ENCODE measurements at places on chromosomes 2 and 18.

GRCh38 chr2:168152902-168153530 lies 94.4 kb downstream of the STK39 start:
- H3K4me3 ChIP-seq: no peak overlapping the region
- H3K27ac ChIP-seq: no peak overlapping the region
- H3K36me3 ChIP-seq: peaks cover 19% of the 10 kb centered on the region
- H3K27me3 ChIP-seq: no peaks in the 10 kb centered on the region
- DNase-seq: no peak

- peak overlapping the region; percentile 85 for H3K4me3 ChIP-seq
- H3K4me1 ChIP-seq: peaks cover 29% of the 10 kb centered on the region
- H3K36me3 ChIP-seq: peaks cover 5% of the 10 kb centered on the region
- peak overlapping the region; percentile 83 for H3K27ac ChIP-seq
- DNase-seq: no peak
These were observed 681 bp upstream of the ROCK2 start for GRCh38 chr2:11344956-11345677.

GRCh38 chr2:75547345-75548035 lies 13.2 kb downstream of the EVA1A start:
- no peak overlapping the region for H3K4me3 ChIP-seq
- H3K27ac ChIP-seq: no peak overlapping the region
- H3K27me3 ChIP-seq: peaks cover 4% of the 10 kb centered on the region
- no peaks in the 10 kb centered on the region for H3K4me1 ChIP-seq

- H3K27me3 ChIP-seq: no peaks in the 10 kb centered on the region
- H3K4me3 ChIP-seq: no peak overlapping the region
- H3K27ac ChIP-seq: no peak overlapping the region
- no peak for DNase-seq
- H3K36me3 ChIP-seq: peaks cover 24% of the 10 kb centered on the region
These were observed 65.6 kb downstream of the MAPRE2 start for GRCh38 chr18:35106845-35107148.

DNA sequence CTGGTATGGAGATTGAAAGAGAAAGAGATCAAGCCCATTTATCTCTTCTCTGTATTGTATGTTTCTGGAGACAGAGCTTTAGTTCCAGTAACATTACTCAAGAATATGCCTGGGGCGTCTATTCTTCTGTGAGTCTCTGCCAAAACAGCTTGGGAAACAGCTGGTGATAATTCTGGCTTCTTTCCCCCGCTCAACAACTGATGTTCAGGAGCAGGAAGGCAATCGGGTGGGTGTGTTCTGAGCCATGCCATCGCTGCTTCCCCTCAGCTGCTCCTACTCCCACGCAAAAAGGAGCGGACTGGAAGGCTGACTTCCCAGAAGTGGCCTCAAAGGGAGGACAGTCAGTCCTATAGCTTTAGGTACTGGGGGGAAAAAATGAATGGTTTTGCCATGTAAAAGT lies 695.1 kb downstream of the PLCL1 start:
- no peaks in the 10 kb centered on the region for H3K4me1 ChIP-seq
- no peak for DNase-seq
- H3K36me3 ChIP-seq: no peaks in the 10 kb centered on the region
- no peak overlapping the region for H3K4me3 ChIP-seq
- no peak overlapping the region for H3K27ac ChIP-seq
- no peaks in the 10 kb centered on the region for H3K27me3 ChIP-seq

DNA sequence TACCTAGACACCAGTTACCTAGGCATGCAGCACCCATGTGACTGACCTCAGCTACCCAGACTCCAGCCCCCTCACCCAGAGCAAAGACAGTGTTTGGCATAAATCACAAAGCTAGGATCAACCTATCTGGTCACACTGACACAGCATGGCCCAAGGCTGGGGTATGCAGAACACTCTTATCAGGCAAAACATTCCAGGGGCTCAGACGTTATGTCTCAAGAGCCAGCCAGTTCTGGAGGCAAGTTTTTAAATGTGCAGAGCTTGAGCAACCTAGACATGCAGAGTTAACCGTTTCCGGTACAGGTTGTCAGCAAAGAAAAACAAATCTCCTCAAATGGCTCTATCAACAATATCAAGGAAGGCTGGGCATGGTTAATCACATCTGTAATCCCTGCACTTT lies 92.8 kb downstream of the AP1S3 start:
- no peaks in the 10 kb centered on the region for H3K4me1 ChIP-seq
- H3K27ac ChIP-seq: no peak overlapping the region
- no peak overlapping the region for H3K4me3 ChIP-seq

GRCh38 chr2:9950521-9951271 lies 797 bp upstream of the GRHL1 start:
- H3K27me3 ChIP-seq: peaks cover 58% of the 10 kb centered on the region
- H3K27ac ChIP-seq: peak overlapping the region; percentile 82
- H3K4me3 ChIP-seq: peak overlapping the region; percentile 85
- DNase-seq: no peak

DNA sequence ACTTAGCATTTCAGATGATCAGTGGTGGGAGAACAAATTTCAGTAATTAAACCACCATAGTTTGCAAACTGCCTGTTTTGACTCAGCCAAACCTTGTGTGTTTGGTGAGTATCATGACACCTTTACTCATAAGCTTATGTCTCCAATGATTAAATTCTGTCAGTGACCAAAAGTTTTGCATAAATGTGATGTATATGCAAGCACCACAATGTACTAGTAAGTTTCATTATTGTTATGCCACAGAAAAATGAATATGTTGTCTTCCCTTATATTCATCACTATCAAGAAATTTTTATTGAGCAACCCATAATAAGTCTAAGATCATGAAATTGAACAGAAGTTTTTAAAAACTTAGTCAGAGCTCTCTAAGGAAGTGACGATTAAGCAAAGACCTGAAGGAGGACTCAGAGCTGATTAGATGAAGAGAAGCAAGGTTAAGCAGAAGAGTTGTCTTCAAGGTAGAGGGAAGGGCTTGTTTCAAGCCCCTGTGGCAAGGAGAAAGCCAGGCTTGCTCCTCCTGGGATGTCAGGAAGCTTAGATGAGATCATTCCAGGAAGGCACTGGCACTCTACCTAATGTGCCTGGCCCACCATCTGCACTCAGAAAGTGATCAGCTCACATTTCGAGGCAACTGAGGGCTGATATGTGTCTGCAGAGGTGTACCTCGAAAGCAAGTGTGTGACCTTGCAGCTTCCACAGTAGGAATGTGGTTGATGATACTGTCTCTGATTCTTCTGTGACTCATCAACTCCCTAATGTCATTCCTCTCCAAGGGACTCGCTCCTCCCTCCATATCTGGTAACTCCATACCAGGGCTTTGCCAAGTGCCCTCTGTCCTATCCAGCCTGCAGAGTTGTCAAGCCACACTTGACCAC lies 54.7 kb downstream of the KCTD18 start:
- peak overlapping the region; percentile 18 for H3K27ac ChIP-seq
- H3K4me1 ChIP-seq: peaks cover 27% of the 10 kb centered on the region
- no peak for DNase-seq
- H3K36me3 ChIP-seq: peaks cover 21% of the 10 kb centered on the region

DNA sequence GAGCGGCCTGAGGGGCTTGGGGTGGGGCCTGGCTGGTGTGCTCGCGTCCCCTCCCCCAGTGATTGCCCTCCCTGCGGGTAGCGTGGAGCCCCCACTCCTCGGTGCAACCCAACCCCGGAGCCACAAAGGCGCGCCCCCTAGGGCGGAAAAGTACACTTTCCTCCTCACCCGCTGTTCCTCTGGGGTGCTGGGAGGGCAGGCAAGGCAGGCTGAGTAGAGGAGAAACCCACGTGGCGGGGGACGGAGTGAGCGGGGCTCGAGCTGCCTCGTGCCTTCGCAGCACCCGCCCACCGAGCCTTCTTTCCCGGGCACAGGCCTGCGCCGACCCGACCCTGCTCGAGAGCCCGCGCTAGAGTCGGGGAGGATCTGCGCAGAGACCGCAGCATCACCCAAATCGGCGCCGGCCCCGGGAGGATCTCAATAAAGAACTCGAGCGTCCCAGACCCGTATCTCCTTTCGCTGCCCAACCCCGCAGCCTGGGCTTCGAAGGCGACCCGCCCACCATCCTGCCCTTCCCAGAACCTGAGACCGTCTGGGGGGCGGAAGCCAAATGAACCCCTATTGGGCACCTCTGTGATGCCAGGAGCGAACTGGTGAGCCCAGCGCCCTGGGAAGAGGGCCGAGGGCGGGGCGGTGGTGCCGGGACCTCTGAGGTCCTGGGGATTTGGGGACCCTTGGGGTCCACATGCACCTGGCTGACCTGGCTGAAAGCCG lies 1.5 kb downstream of the UCN start:
- peak overlapping the region; percentile 30 for H3K4me3 ChIP-seq
- DNase-seq: no peak
- H3K27me3 ChIP-seq: peaks cover 17% of the 10 kb centered on the region
- peaks cover 10% of the 10 kb centered on the region for H3K4me1 ChIP-seq

DNA sequence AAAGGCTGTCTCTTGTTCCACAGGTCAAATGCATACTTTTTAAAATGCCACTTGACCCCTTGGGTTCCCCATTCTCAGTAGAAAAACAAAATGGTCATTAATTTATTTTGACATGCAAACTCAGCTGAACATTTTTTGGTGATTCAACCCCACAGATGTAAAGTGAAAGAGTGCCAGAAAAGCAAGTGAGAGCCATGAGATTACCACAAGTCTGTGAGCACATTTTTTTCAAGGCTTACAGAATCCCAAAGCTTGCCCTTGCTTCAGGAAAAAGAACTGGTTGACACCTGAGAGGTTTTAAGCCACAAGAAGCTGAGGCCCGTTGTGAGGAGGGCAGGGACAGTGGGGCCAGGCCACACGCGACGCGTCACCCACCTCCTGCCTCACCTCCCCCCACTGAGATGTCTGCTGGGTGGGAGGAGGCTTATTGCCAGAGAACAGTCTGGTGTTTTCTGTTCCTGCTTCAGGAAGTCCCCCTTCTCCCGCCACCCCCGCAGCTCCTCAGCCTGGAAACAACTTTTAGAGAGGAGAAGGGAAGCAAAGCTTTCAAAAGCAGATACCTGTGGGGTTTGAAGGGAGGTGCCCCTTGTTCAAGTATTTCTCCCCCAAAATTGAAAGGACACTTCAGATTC lies 70.4 kb upstream of the CYP1B1 start:
- DNase-seq: no peak
- H3K27me3 ChIP-seq: peaks cover 4% of the 10 kb centered on the region
- H3K36me3 ChIP-seq: no peaks in the 10 kb centered on the region
- H3K4me1 ChIP-seq: peaks cover 8% of the 10 kb centered on the region
- peak overlapping the region; percentile 41 for H3K27ac ChIP-seq

DNA sequence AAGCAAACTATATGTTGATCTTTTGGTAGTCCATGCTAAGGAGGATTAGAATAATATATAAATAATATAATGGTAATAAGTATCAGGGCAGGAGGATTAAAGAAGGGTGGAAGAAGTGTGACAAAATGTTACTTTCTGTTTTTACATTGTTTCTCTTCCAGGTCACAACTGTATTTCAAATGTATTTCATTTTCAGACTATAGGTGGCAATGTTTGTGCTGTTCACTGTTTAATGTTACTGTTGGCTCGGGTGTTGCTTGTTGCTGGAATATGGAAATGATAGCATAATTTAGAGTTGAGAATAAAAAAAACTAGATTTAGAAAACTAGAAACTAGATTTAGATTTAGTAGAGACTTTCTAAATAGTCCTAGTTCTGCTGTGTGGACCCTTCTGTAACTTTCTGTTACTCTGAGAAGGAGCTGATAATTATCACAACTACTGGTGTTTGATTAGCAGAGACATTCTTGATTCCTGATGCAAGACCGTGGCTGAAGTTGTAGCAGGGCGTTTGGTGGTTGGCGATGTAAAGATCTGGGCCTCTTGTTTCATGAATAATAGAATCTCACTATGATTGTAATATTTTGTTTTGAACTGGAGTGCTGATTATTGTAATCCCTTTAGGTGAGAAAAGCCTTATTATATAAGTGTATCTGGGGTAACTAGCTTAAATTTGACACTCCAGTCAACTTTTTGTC lies 7.9 kb downstream of the NEDD4L start:
- DNase-seq: no peak
- no peak overlapping the region for H3K27ac ChIP-seq
- H3K4me1 ChIP-seq: no peaks in the 10 kb centered on the region
- no peaks in the 10 kb centered on the region for H3K36me3 ChIP-seq

- H3K36me3 ChIP-seq: peaks cover 6% of the 10 kb centered on the region
- H3K4me3 ChIP-seq: peak overlapping the region; percentile 86
- H3K4me1 ChIP-seq: peaks cover 43% of the 10 kb centered on the region
- no peak for DNase-seq
- H3K27me3 ChIP-seq: peaks cover 7% of the 10 kb centered on the region
- H3K27ac ChIP-seq: peak overlapping the region; percentile 41
These were observed 1.6 kb downstream of the NCOA1 start for GRCh38 chr2:24492421-24493279.

- peaks cover 4% of the 10 kb centered on the region for H3K36me3 ChIP-seq
- H3K4me1 ChIP-seq: peaks cover 6% of the 10 kb centered on the region
- no peak overlapping the region for H3K4me3 ChIP-seq
- peaks cover 1% of the 10 kb centered on the region for H3K27me3 ChIP-seq
- no peak for DNase-seq
These were observed 100.2 kb upstream of the FOSL2 start for GRCh38 chr2:28292491-28292890.

DNA sequence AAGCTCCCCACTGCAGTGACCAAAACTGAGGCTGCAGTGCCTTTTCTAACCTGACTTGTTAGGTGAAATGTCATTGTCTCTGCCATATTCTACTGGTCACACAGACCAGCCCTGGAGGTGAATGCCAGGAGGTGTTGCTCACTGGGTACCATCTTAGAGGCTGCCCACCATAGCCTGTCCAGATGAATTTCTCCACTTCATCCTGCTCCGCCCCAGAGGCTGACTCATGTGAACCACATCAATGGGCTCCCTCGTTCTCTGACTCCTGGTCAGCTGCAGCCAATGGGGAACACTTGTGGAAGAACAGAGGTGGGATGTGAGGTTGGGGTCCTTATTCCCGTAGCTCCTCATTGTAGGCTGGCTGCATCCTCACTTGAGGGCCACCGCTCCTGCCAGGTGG lies 3.4 kb upstream of the NARS1 start:
- no peaks in the 10 kb centered on the region for H3K27me3 ChIP-seq
- H3K4me1 ChIP-seq: peaks cover 12% of the 10 kb centered on the region
- H3K36me3 ChIP-seq: peaks cover 7% of the 10 kb centered on the region
- H3K27ac ChIP-seq: no peak overlapping the region
- DNase-seq: no peak

DNA sequence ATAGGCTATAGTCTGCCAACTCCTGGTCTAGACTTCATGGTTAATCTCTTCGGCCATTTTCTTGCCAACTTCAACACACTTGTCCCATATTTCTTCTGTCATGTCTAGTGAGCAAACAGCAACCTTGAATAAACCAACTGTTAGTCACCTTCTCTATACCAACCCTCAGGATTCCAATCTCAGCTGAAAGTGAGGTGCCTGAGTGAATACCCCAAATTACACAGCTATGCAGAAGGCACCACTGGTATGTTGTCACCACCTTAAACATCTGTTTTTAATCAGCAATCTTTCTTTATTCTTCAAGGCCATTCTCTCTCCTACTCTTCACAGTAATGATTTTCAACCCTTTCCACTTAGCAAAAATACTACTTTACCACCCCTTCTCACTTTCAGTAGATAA lies 39.3 kb downstream of the THOC1 start:
- no peak for DNase-seq
- H3K27me3 ChIP-seq: no peaks in the 10 kb centered on the region
- no peak overlapping the region for H3K4me3 ChIP-seq
- no peaks in the 10 kb centered on the region for H3K4me1 ChIP-seq
- no peak overlapping the region for H3K27ac ChIP-seq

GRCh38 chr2:109497911-109498870 lies 115.6 kb downstream of the SEPTIN10 start:
- H3K36me3 ChIP-seq: no peaks in the 10 kb centered on the region
- H3K4me1 ChIP-seq: no peaks in the 10 kb centered on the region
- H3K27me3 ChIP-seq: no peaks in the 10 kb centered on the region
- no peak overlapping the region for H3K4me3 ChIP-seq
- no peak overlapping the region for H3K27ac ChIP-seq

- no peaks in the 10 kb centered on the region for H3K4me1 ChIP-seq
- no peak for DNase-seq
- no peak overlapping the region for H3K27ac ChIP-seq
- H3K4me3 ChIP-seq: no peak overlapping the region
These were observed 13.8 kb upstream of the TTC27 start for GRCh38 chr2:32614084-32614483.

Data from activated T-helper 1 cell treated with anti-CD3 and anti-CD28 coated beads, Interleukin-12 subunit alpha, Interleukin-12 subunit beta, Interleukin-2, Interleukin-4 antibody, amounts not matched to agents 30 ng/mL and 10 ng/mL and 1 ng/mL, durations not matched to agents 14 hours and 24 hours and 36 hours (primary cell).